Stimulated activated CD8-positive, alpha-beta memory T cell treated with anti-CD3 and anti-CD28 coated beads, Interleukin-4, amount 100 ng/mL, for 1 hour (primary cell): ENCODE measurements at places on chromosomes 1 and 21.

GRCh38 chr1:23601135-23601967, 42.0 kb upstream of the ID3 start:
- DNase-seq: no peak

DNA sequence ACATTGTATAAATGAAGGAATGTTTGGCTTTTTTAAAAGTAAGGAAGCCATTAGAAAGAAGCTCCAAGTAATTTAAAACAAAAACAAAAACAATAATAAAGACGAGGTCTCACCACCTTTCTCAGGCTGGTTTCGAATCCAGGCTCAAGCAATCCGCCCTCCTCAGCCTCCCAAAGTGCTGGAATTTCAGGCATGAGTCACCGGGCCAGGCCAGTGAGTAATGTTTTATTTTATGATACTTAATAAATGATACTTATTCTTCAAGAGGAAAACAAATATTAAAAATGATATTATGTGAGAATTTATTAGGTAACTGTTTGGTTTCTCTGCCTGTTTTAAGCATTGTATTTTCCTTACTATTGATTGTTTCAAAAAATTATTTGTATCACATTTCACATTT, 201.4 kb upstream of the BRINP3 start:
- no peak for DNase-seq

DNA sequence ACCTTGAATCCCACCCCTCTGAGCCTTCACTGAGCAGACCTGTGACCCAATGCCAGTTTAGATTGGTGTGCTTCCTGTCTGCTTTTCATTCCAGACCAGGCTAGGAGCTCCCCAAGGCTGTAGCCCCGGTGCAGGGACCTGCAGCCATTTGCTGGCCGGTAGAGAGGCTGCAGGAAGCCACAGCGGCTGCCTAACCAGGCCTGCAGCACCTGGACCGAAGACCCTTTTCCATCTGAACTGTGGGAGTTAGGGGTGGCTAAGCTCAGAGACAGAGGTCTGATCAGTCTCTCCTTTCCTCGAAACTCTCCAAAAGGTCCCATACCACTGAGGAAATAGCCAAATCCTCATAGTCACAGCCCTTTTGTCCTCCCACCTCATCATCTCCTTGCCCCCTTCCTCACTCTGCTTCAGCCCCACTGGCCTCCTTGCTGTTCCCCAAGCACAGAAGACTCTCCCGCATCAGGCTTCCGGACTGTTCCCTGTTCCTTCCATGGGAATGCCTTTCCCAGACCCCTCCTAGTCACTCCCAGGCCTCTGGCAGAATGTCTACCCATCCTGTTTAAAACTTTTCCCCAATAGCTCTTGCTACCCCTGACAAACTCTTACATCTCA, 674 bp upstream of the TTC4 start:
- no peak for DNase-seq

DNA sequence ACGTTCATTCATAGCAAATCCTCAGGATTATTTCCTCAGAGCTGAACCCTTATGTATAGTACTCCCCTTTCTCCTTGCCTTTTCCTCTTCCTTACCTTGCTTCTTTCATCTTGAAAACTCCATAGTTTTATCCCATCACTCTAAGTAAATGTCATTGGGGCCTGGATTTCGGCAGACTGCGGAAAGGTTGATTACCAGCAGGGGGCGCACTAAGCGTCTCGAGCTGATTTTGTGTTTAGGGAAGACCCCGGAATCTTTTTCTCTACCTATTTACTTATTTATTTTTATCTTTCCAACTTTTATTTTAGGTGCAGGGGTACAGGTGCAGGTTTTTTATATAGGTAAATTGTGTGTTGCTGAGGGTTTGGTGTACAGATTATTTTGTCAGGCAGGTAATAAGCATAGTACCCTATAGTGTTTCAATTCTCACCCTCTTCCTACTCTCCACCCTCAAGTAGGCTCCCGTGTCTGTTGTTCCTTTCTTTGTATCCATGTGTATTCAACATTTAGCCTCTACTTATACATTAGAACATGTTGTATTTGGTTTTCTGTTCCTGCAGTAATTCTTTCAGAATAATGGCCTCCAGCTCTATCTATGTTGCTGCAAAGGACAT, 11.4 kb upstream of the MTARC1 start:
- peak; percentile 7 for DNase-seq

DNA sequence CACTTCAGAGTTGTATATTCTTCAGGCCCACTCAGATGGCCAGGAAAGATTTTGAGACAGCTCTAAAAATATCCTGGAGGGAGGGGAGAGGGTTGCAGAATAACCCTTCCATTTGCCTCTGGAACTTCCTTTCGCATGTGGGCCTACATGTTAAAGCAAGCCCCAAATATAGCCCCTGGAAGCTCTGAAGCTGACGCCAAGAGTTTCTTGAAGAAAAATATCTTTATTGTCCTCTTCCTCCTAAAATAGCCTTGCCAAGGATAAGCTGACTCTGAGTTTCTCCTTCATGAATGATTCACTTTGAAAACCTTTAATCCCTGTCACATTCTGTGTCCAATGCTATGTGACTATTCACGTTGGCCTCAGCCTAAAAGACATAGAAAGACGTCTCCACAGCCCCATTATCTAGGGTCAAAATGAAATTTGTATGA, 6.4 kb downstream of the C1orf116 start:
- DNase-seq: no peak

GRCh38 chr1:79899914-79900313, 893.4 kb upstream of the ADGRL4 start:
- DNase-seq: no peak
